ENCODE measurements at places on chromosomes 11 and 22. TPM values are rescaled to one million over a fixed set of nuclear protein-coding genes. Genes with fewer than 3 reads are reported as not detected.

DNA sequence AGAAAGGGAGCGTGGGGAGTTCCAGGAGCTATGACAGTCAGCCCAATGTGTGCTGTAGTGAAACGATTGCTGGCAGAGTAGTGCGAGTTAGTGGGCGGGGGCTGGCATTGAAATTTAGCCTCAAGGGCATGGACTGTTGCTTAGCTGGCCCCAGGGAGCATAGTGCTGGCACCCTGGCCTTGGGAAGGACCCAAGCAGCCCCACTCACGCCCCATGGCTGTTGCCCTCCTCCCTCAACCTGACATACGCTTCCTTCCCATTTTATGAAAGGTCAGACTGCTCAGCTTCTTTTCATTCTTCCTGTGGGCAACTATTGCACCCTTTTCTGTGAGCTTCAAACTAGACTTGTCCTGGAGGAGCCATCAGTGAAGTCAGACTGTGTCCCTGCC lies 52.0 kb upstream of the SUSD2 start:
- no peak for DNase-seq

DNA sequence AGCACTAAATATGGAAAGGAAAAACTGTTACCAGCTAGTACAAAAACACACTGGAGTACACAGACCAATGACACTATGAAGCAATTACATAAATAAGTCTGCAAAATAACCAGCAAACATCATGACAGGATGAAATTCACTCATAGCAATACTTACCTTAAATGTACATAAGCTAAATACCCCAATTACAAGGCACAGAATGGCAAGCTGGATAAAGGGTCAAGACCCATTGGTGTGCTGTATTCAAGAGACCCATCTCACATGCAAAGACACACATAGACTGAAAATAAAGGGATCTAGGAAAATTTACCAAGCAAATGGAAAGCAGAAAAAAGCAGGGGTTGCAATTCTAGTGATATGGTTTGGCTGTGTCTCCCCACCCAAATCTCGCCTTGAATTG lies 44.0 kb upstream of the CALCA start:
- no peak for DNase-seq

DNA sequence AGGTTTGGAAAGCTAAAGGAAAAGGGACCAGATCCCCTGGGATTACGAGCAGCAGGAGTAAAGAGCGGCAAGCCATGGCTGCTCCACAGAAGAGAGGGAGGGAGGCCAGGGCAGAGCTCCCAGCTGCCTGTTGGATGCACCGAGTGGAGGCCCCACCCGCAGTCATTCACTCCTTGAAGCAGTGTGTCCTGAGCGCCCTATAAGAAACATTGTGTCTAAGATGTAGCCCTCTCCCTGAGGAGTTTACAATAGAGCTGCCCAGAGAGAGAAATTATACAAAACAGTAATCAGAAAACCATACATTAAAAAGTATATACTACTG lies 54.7 kb upstream of the CSNK2A3 start:
- DNase-seq, result no peak

- DNase-seq, result peak; percentile 31
These were observed 54.1 kb downstream of the MCAM start for GRCh38 chr11:119262668-119263351.

GRCh38 chr11:32039149-32039548 lies 51.7 kb upstream of the RCN1 start:
- no peak for DNase-seq

DNA sequence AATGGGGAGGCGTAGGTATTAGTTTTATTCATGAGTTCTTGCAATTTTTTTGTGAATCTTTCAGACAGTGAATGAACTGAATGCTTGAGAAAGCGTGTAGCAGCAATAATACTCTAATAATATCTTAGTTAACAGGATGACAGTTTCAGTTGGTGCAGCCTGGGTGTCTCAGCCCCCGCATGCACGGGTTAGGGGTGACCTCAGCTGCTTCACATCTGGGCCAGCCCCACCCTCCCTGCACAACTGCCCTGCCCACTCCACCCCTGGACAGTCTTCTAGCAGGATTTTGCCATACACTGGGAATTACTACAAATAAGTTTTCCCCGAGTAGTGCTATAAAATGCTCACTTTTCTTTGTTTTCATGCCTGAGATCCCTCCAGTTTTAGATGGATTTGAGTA lies 83.2 kb downstream of the ST3GAL4 start:
- DNase-seq, result no peak

DNA sequence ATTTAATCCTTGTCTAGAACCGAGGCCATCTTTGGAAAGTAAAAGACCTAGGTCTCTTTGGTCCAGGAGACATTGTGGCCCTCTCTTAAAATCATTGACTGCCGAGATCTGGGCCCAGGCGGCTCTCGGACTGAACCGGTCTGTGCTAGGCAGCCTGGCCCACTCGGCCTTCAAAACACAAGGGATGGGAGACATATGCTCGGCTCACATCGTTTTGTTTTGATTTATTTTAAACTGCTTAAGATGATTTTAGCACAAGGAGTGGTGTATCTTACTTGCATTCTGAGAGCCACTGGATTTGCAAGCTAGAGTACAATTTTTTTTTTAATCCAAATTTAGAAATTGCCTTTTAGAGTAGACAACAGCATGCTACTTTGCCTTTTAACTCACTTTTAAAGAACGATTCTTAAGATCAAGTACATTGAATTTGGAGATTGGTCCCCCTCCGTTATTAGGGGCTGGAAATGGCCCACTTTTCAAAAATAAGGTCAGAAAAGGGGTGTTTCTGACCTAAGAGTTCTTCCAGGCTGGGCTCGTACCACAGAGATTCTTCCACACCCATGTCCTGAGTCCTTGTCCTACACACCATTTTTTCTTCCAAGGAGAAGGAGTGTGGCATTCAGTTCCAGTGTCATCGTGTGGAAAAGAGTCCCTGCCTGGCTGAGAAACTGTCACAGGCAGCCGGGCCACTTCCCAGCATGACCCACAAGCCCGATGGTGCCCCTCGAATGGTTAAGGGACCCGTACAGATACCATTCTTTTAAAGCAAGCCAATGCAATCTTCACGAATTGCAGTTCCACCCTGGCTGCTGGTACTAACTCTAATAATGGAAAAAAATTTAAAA lies 80.5 kb upstream of the WNT7B start:
- peak; percentile 54 for DNase-seq

DNA sequence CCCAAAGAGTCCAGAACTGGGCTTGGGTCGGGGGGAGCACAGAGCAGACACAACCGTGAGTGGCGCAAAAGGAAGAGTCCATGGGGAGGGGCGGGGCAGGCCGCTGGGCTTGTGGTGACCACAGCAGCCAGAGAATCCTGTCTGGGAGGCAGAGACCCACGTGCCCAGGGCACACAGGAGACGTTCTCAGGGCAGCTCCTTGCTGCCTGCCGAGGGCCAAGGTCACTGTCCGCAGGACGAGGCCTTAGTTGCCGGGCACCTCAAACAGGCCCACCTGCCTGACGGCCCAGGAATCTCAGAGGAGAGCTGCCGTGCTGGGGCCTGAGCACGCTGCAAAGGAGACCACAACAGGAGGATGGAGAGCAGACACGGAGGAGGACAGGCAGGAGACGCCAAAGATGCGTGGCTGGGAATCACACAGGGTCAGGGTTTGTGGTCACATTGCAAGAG lies 87.8 kb downstream of the MYEOV start:
- no peak for DNase-seq

- DNase-seq, result no peak
These were observed 676.7 kb upstream of the ARHGAP42 start for GRCh38 chr11:100010393-100010792.

GRCh38 chr11:73177380-73177777 lies 35.3 kb upstream of the FCHSD2 start:
- DNase-seq, result peak; percentile 55

- no peak for DNase-seq
These were observed 5.0 kb downstream of the PRDM11 start for GRCh38 chr11:45151362-45151982.

DNA sequence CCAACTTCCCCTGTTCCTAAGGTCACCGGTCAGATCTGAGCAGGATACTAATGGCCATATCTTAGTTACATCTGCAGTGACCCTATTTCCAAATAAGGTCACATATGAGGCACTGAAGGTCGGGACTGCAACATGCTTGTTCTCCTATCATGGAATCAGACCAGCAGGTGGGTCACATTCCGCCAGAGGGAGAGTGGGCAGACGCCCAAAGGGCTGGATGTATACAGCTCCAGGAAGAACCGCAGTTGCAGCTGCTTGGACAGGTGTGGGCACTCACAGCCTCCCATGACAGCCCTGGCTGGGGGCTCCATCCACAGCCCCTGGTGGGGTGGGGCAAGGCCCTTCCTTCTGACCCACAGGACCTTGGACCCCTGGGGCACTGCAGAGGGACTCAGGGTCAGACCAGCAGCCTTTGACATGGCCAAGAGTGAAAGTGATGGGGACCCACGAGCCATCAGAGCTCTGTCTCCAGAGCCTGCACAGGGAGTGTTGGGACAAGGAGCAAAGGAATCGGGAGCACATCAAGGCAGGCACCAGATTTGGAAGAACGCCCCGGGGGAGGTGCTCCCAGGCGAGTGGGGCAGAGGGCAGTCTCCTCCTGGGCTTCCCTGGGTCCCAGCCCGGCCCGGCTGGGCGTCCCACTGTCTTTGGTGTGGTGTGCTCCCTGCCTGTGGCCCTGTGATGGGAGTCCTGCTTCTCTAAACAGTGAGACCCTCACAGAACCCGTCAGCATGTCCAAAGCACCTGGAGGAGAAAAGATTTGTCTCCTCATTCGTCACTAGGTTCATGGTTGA lies 13.3 kb upstream of the CD81 start:
- DNase-seq, result no peak

- DNase-seq, result no peak
These were observed 18.8 kb downstream of the ZFP91 start for GRCh38 chr11:58597486-58598144.

DNA sequence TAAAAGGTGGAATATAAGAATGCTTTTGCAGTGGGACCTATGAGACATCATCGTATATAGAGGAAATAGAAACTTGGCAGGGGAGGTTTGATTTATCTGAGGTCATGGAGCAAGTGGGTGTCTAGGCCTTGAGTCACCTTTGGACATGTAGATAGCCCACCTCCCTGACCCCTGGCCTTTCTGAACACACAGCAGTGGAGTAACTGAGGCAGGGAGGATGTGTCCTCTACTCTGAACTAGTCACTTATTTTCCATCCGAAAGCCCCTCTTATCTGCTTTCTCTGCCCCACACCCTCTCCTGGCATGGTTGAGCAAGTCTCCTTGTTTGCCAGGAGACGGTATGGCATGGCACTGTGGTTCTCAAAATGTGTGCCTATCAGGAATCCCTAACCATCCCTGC lies 7.9 kb downstream of the CD82 start:
- DNase-seq, result no peak

ME3 gene
- total RNA-seq, result 11.2 TPM

SLC25A18 gene
- not detected for total RNA-seq

TAGLN gene
- total RNA-seq, result 3,470 TPM

MYO7A gene
- total RNA-seq, result 3.0 TPM

MFRP gene
- total RNA-seq, result not detected

TUBA8 gene
- total RNA-seq, result 0.40 TPM

MN1 gene
- total RNA-seq, result 1.5 TPM

CHADL gene
- 3.3 TPM for total RNA-seq
